ENCODE measurements at places on chromosomes 4 and X.
A peak's percentile ranks its signal among the peaks of the same experiment; 100 is the strongest.

DNA sequence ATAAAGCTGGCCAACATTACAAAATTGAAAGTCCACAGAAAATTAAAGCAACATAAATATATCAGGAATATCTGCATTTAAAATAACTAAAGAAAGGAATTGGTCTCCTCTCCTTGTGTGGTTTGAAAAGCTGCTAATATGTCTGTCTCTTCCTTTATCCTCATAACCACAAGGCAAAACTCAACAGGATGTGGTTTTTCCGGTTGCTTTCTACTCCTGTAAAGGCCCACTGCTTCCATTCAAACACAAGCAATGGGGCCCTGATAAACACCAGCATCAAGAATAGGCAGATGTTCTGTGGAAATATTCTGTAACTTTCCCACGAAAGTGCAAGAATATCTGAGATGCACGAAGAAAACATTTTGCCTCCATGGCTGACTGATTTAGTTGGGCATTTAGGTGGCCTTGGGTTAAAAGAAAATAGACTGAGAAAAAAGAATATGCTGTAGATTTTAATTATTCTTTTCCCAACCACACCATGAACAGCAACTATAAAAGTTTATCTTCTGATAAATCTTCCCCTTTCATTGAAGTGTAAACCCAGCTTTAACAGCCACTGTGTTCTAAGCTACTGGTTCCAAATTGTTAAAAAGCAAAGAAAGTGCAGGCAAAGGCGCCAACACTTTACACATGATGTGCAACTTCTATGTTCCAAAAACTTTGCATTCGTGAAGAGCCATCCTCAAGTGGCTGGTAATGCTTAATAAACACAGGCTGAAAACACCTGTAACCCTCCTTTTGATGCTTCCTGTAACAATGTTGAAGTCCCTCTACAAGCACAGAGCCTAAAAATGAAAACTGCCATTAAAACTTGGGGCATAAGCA, 50.5 kb upstream of the NDST3 start:
- no peak for DNase-seq

DNA sequence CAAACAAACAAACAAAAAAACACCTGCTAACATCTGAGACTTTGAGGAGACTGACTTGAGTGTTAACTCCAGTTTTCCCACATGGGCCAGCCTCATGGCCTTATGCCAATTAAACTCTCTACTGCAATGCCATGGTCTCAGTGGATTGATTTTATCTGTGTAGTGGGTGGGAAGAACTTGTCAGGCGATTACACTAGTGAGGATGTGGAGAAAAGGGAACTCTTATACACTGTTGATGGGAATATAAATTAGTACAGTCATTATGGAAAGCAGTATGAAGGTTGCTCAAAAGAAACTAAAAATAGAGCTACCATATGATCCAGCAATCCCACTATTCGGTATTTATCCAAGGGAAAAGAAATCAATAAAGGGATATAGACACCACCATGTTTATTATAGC, 12.8 kb upstream of the XIAP start:
- DNase-seq: no peak

DNA sequence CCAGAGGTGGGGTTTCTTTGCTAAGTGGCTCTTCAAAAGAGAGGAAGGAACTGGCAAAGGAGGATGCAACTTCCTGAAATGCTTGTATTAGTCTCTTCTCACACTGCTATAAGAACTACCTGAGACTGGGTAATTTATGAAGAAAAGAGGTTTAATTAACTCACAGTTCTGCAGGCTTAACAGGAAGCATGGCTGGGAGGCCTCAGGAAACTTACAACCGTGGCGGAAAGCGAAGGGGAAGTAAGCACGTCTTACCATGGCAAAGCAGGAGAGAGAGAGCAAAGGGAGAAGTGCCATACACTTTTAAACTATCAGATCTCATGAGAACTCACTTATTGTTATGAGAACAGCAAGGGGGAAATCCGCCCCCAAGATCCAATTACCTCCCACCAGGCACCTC, 505.7 kb downstream of the ZNF674 start:
- DNase-seq: no peak

DNA sequence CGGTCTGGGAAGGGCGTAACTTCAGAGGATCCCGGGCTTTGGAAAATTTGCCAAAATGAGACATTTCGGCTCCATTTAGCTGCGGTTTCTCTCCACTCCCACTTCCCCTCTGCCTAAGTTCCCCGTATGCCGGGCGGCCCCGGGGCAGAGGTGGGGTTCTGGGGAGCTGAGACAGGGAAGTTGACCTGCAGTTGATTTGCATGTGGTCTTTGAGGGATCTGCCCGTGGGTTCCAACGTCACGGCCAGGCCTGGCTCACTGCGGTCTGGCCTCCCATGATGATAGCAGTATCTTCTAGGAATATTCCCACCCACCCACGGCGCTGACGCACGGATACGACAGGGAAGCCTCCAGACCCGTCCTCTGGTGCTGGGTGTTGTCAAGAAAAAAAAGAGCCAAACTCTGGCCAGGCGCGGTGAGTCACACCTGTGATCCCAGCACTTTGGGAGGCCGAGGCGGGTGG, 27.3 kb upstream of the CRLF2 start:
- DNase-seq: peak; percentile 91

DNA sequence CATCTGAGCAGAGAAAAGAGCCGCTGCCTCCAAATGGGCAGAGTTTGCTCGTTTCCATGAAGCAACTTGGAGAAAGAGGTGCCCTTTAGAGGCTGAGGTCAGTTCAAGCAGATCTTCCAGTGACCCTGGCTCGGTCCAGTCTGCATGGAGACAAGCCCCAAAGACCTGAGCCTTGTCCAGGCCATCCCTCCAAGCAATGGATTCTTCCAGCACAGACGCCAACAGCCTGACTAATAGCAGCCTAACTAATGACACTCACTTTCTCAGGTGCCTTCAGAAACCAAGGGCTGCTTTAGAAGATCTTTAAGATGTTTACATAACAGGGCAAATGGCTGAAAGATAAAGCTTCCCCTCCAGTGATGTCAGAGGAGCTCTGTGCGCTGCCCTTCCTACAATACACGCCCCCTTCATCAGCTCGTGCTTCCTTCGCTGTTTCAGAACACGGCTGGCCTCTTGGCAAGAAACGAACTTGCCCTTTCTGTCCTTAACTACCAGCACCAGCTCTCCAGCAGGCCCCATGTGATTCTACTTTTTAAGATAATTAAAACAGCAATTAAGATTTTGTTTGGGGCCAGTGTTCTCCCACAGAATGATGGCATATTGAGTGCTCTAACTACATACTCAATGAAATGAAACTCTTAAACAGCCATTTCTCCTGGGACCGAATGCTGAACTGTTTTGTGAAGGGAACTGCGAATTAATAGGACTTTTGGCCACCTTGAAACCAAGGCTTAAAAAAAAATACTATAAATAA, 119.0 kb downstream of the GPR143 start:
- DNase-seq: no peak

GRCh38 chr4:162245051-162245450, 81.3 kb upstream of the FSTL5 start:
- DNase-seq: no peak

DNA sequence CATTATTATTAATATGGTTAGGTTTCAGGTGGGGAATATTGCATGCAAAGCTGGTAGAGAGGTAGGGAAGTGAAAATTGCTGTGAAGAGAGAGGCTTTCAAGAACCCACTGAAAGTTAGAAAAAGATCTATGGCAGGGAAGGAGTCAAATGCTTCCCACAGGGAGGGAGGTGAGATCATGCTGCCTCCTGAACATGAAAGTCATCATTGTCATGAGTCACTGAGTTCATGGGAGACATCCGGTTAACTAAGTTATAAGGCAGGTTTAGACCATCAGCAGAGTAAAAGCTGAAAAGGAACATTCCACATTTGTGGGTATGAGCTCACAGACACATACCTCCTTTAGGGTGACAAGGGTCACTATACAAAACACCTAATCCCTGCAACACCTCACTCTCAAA, 16.2 kb downstream of the GATB start:
- no peak for DNase-seq

DNA sequence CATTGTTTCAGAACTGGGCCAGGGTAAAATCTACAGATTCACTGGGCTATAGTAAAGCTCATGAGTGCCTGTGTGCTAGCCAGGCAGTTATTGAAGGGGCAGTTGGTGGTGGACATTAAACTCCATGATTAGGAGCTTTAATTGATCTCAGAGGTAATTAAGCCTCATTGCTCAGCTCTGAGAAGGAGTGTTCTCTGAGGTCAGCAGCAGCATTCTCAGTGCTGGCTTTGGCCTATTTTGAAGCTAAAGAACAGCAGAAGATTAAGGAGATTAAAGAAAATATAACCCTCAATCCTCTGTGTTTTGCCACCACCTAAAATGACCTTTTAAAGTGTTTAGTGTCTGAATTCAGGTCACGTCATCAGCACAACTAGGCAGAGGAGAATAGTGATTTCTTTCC, 42.5 kb downstream of the EGF start:
- DNase-seq: no peak

DNA sequence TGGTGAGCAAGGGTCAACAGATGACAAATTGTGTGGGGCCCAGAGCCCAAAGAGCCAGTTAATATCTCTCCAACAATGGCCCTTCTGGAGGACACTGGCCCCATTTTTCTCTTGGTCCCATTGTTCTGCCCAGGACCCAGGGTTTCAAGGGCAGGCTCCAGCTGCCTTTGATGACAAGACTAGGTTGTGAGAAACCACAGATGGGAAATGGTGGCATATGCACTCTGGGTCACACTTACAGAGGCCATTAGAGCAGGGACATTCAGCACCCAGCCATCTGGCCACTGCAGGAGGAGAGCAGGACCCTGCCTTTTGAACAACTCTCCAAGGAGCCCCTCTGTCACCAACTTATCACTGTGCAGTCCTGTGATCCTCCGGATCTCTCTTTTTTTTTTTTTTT, 49.7 kb upstream of the KIAA1210 start:
- no peak for DNase-seq

GRCh38 chr4:169621731-169622492, 1.5 kb downstream of the CLCN3 start:
- peak; percentile 24 for DNase-seq

DNA sequence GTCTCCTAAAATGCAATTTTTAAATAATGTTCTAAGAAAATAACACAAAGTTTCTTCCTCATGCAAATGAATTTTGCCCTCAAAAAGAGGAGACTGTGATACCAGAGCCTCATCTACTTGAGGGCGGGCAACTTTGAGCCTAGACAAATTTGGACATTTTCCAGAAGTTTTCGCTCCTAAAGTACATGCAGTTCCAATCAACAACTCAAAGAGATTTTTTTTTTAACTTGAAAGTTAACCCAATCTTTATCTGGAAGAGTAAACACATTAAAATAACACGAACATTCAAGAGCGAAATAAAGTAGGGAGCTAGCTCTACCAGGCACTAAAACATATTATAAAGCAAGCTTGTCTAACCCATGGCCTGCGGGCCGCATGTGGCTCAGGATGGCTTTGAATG, 29.4 kb upstream of the FBXW7 start:
- no peak for DNase-seq

DNA sequence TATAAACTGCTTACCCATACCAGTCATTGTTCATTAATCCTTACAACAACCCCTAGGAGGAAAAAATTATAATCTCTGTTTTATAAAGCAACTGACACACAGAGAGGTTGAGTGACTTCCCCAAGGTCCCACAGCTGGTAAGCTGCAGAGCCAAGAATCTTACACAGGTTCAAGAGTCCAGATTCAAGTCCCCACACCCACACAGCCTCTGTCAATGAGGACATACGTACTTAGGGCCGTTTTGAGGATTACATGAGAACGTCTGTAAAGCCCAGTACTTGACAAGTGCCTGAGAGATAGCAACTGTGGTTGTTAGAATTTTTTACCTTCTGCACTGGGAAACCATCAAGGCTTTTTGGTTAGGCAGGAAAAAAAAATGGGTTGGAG, 556 bp upstream of the SLC25A43 start:
- DNase-seq: no peak

- DNase-seq: no peak
These were observed 102.8 kb upstream of the NOCT start for GRCh38 chr4:138912704-138913340.

DNA sequence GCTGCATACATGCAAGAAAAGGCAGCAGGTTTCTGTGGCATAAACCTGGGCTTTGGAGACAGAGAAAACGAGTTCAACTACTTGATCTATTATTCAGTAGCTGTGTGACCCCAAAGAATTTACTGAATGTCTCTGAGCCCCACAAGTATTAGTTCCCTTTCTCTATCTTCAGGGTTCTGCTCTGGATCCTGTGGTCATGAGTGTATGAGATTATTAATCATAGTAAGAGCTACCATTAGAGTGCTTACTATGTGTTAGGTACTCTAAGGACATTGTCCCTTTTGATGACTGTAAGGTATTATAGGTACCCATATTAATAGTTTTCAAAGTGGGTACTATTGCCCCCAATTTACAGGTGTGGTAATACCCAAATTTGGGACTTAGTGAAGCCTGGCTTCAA, 5.5 kb downstream of the TEX13D start:
- no peak for DNase-seq

GRCh38 chr4:1596393-1596792, 87.7 kb downstream of the FAM53A start:
- no peak for DNase-seq

- DNase-seq: no peak
These were observed 152.5 kb upstream of the PJA1 start for GRCh38 chrX:69317721-69318120.

DNA sequence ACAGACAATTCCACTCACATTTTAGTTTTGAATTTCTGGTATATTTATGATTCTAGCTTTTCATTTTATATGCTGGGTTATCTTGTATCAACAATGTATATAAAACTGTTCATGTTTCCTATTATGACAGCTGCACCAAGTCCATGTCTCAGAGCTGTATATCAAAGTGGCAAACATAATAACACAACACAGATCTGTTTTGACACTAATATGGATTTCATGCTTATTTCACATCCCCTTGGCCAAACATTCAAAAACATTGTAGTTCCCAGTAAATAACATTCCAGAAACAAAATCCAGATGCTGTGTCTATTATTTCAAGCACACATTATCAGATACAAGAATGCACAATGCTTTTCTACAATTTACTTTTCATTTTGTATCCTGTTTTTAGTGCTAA, 380.6 kb upstream of the MAGEB2 start:
- no peak for DNase-seq

GRCh38 chrX:107429090-107429489, 20.4 kb upstream of the FRMPD3 start:
- peak; percentile 31 for DNase-seq

GRCh38 chr4:98557194-98557892, 101.1 kb downstream of the TSPAN5 start:
- no peak for DNase-seq

DNA sequence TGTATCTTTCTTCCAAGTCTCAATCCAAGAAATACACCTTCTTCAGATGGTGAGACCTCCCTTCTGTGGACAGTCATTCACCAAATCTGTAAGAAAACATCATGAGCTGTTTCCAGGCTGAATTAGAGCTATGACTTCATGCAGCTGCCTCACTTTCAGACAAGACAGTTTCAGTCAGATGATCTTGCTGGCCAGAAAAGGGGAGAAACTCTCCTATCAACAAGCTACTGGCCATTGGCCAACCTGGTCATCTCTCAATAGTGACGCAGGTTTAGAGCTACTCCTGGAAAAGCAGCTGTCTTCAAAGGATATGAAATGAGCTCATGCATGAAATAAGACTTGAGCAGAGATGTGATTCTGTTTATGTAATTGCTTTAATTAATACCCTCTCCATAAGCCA, 69.6 kb upstream of the NDP start:
- DNase-seq: no peak
